ENCODE measurements at places on chromosomes 13 and 19.

- DNase-seq: no peak
Measured at GRCh38 chr19:5454743-5455142, 474 bp upstream of the ZNRF4 start.

GRCh38 chr13:48585456-48585840 is 52.6 kb upstream of the RCBTB2 start:
- peak; percentile 75 for DNase-seq

- no peak for DNase-seq
Measured at GRCh38 chr13:54775501-54776191, 1747.0 kb downstream of the OLFM4 start.

GRCh38 chr19:38944981-38945506 is 14.3 kb downstream of the MRPS12 start:
- no peak for DNase-seq

DNA sequence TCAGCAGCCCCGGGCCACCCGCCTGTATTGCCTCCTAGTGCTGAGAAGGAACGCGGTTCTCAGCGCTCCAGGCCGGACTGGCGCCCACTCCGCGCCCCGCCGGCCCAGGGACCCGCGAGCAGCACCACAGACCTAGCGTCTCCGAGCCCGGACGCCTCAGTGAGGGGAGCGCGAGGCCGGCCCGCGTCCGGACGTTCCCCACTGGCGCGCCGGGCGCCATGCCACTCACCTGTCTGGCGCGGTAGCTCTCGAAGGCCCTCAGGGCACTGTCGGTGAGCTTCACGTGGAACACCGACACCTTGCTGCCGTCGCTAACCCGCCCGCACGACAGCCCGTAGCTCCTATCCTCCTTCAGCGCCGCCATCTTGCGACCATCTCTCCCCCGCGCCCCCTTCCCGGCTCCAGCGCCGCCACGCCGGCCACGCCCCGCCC is at the start of gene ELL:
Gene ELL, minus strand, starts transcription at position 379 of the 432 bp plus-strand sequence. Its CDS starts 15 bp downstream, at position 364.
- DNase-seq: no peak

DNA sequence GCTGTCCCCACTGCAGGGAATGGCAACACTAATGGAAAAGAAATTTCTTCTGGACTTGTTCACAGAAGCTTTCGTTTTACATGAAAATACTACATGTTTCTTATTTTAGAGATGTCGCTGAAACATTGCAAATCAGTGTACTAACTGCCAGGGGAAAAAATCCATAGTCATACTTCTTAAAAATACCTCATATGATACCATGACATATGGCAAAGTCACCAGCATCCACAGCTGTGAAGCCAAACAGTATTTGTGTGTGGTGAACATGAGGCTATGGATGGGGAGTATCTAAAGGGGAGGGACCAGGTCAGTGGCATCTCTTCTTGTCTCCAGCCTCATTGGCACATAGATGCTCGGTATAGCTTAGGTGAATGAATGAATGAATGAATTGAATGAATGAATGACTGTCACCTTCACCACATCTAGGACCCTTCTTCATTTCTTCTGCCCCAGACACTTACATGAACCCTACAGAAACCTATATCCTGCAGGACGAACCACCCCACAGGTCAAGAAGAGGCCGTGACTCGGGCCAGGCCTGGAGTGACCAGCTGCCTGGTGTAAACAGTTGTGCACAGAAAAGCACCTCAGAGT is 14.6 kb upstream of the CD33 start:
- DNase-seq: no peak

DNA sequence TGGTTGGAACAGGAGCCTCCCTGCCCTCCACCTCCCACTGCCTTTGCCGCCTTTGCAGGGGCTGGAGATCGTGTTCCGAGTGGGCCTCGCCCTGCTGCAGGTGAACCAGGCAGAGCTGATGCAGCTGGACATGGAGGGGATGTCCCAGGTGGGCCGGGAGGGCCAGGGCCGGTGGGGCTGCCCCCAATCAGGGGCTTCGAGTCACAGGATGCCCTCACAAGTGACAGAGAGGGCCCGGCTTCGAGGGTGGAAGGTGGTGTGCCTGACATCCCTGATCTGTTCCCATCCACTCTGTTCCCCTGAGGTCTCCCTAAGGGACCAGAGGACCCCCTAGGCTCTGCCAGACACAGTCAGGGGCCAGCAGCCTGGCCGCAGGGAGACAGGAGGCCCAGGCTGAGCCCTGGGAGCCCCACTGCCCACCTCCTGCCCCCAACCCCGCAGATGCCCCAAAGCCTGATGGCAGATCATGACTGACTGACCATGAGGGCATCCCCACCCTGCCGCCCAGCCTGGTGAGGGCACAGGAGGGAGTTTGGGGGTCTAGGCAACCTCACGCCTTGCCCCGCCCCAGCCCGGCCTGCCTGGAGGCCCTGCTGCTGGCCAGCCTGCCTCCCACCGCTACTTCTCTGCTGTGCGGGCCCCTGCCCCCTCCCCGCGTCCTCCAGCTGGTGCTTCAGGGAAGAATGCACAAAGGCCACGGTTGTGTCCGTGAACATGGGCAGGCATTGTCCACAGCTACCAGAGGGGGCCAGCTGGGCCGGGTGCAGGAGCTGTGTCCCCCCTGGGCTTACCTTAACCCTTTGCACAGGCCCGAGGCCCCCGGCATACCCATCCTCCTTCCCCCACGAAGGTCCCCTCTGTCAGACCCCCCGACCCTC is 21.8 kb downstream of the EVI5L start:
- no peak for DNase-seq

- no peak for DNase-seq
Measured at GRCh38 chr19:34411216-34411615, 7.0 kb downstream of the PDCD2L start.

DNA sequence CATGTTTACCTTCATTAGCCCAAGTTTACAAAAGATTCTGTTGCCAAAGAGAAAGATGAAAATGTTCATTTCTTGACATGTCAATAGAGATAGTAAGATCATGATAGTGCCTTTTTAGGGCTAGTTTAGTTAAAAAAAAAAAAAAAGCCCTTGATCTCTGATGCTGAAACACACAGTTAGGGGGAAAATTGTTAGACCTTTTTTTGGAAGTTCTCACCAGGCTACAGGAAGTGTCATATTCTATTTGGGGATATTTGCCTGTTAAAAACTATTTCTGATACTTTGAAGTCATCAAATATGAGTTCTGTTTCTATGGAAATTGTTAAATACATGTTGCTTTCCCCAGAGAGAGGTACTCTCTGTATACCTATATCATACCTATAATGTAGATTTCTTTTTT is 21.6 kb downstream of the SLAIN1 start:
- no peak for DNase-seq

- no peak for DNase-seq
Measured at GRCh38 chr13:51683597-51683996, 99.3 kb downstream of the WDFY2 start.

- no peak for DNase-seq
Measured at GRCh38 chr13:26186995-26187394, 35.1 kb downstream of the RNF6 start.

- DNase-seq: no peak
Measured at GRCh38 chr13:82412749-82413148, 1469.5 kb downstream of the SLITRK1 start.

DNA sequence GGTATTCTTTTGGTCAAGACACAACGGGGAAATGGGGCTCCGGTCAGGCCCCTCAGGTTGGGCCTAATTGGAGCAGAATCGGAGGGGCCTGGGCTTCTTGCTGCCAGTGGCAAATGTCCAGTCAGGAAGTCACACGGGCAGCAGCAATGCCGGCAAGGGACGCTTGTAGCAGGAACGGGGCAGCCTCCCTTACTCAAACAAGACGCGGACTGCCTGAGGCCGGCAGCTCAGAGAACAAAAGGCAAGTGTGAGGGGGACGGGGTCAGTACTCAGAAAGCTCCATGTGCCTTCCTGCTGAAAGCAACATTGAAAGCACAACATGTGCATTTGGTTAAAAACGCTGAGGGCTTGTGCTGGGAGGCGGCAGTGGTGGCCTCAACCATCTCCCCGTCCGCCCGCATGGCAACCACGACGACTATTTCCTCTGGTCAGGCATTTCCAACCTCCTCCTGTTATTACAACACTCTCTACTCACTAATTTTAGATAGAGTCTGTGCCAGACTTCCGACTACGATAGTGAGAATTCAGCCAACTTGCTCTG is 20.5 kb upstream of the RASA3 start:
- DNase-seq: peak; percentile 75

GRCh38 chr13:25037057-25037813 is 58.7 kb upstream of the PABPC3 start:
- DNase-seq: peak; percentile 74

- DNase-seq: no peak
Measured at GRCh38 chr19:41479757-41480191, 36.8 kb downstream of the ERICH4 start.

DNA sequence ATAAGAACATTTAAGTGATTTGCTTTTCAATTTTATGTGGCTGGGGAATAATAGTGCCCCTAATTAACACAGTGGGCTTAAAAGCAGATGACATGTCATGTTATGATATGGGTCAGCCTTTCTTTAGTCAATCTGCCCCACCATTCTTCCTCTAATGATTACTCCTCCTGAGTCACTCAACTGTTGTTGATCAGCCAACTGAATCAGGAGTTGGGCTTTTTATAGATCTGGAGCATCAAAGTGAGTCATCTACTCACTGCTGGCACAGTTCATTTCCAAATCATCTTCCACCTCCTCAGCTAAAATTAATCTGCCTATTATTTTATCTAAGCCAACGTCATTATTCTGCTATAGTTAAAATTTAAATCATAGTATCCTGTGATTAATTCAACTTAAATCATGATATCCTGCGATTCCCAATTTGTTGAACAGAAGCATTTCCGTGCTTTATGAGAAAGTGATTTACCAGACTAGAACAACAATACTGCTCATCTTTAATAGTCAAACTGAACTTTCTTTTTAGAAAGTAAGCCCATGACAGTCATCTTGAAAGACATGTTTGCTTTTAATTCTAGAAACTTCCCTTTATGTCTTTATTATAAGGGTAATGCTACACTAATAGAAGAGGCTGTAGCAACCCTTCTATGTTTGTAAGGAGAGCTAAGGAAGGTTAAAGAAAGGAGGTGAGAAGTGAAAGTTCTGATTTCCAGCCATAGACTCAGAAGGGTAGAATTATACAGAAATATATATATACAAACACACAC is 551.4 kb downstream of the TBC1D4 start:
- DNase-seq: peak; percentile 71

DNA sequence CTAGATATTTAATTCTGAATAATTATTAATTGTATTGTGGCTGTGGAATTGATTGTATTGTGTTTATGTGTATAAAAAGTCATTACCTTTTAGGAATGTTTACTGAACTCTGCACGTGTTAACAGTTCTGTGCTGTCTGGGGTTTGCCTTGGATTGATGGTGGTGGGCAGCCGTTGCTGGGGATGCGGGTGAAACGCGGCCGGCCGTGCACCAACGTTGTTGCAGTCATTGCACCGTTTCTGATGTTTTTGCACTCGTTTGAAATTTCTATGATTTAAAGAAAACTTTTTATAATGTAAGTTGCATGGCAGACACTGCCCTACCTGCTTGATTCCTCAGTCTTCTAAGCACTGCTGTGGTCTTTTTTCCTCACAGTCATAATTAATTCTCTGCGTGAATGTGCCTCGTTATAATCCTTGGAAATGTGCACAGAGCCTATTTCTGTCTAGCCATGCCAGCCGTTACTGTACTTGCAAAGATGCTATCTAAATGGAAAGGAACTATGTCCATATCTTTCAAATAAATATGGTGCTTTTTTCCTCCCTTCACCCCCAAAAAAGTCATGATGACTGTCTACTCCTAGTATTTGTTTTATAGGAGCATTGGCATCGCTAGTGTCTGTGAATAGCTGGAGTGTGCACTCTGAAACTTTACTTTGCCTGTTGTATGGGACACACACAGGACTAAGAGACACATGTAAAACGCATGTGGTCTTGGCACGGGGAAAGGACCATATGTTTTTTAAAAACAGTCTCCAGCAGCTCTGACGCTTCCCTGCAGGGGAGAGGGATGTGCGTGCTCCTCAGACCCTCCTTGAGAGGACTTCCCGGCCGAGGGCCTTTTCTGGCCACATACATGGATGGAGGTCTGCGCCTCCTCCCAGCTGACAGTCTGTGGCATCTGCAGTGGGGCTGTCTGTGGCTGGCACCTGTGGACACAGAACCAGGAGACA is 40.7 kb upstream of the MCF2L start:
- DNase-seq: no peak

DNA sequence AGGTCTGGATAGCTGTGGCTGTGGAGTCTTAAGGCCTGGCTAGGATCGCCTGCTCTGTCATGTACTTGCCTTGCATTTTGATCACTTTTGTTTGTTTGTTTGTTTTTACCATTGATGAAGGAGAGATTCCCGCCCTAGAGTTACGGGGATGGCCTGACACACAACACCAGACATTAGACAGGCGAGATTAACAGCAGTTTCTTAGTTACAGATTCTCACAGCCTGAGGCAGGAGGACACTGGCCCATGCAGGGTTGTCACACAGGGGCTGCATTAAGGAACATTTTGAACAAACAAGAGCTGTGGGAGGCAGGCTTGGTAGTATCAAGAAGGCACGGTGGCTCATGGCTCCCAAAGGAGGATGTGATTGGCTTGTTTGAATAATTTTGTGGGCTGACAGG is 291.8 kb downstream of the HS6ST3 start:
- no peak for DNase-seq

- DNase-seq: no peak
Measured at GRCh38 chr13:32538143-32538620, 413 bp downstream of the N4BP2L2 start.

- DNase-seq: no peak
Measured at GRCh38 chr13:106153041-106153440, 382.4 kb downstream of the EFNB2 start.

DNA sequence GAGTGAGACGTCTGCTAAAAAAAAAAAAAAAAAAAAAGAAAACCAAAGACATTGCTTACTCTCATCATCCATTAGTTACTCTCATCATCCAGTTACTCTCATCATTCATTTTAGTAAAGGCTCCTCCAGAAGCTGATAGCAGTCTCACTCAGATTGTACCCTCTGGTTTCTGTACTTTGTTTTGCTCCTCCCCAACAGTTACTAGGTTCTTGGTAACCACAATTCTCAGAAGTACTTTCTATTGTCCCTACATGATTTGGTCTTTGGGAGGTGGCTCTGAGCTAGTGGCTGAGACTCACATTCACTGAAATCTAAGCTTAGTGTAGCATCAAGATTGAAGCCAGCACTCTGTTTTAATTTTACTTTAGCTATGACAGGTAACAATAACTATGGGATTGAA is 14.3 kb downstream of the ERICH4 start:
- no peak for DNase-seq

- no peak for DNase-seq
Measured at GRCh38 chr13:31092646-31093045, 69.1 kb downstream of the HSPH1 start.

GRCh38 chr13:74461011-74461410 is 326.8 kb upstream of the KLF12 start:
- no peak for DNase-seq

GRCh38 chr13:35814605-35815011 is 316.6 kb downstream of the DCLK1 start:
- no peak for DNase-seq

GRCh38 chr13:59588717-59589067 is 575.0 kb downstream of the DIAPH3 start:
- no peak for DNase-seq
